ENCODE measurements at places on chromosomes 1 and 21.

DNA sequence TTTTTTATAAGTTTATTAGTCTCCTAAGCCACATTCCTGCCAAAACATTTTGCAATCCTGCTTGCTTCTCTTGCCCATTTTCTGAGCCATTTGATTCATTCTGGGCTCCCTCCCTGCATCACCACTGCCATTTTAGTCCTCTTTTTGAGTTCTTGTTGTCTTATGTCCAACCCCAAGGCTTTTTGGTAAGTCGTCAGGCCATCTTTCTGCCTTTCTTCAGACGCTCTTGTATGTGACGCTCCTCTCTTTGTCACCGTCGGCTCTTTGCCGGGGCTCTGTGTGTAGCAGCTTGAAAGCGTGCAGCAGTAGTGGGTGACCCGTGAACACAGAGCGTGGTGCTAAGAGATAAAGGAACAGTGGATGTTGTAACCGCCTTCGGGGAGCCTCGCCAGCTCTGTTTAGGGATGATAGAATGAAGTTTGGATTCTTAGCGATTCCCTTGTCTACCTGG is 14.6 kb downstream of the HUNK start:
- DNase-seq: no peak

GRCh38 chr1:178587975-178588374 is 75.1 kb downstream of the TEX35 start:
- DNase-seq: no peak

- no peak for DNase-seq
Measured at GRCh38 chr21:46304437-46304836, 18.3 kb downstream of the YBEY start.

DNA sequence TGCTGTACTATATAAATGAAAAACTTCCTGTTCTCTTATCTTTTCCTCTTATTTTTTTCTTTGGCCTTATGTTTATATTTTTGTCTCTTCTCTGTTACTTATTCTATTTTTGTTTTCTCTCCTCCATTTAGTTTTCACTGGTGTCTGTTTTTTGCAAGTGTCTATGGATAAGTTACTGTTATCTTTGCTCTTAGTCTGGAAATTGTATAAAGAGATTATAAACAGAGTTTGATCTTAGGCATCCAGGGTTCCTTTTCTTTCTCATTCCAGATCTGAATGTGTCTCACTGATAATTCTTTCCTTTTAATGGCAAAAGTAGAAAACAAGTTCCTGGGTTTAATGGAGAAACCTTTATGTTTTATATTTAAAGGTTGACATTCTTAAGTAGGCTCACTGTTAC is 34.5 kb downstream of the MAN1A2 start:
- DNase-seq: no peak

- no peak for DNase-seq
Measured at GRCh38 chr1:117011334-117011733, 9.8 kb downstream of the CD101 start.

DNA sequence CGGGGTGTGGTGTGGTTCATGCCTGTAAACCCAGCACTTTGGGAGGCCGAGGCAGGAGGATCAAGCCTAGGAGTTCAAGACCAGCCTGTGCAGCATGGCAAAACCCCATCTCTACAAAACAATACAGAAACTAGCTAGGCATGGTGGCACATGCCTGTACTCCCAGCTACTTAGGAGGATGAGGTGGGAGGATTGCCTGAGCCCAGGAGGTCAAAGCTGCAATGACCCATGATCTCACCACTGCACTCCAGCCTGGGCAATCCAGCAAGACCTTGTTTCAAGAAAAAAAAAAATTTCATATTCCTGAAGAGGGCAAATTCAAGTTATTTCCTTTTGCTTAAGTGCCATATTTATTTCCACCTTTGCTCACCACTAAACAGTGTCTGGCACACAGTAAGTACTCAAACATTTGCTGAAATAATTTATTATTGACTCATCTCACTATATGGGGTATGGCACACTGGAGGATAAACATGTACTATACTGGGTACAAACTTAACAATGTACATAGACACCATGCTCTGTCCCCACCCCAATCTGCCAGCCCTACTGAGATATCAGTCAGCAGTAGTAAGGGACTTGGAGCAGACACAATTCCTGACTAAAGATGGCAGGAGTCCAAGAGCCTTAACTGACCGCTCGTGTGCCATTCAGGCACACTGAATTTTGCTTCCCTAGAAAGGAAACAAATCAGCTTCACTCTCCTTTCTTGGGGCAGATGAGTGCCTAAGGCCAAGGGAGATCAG is 15.5 kb downstream of the MEAF6 start:
- no peak for DNase-seq

DNA sequence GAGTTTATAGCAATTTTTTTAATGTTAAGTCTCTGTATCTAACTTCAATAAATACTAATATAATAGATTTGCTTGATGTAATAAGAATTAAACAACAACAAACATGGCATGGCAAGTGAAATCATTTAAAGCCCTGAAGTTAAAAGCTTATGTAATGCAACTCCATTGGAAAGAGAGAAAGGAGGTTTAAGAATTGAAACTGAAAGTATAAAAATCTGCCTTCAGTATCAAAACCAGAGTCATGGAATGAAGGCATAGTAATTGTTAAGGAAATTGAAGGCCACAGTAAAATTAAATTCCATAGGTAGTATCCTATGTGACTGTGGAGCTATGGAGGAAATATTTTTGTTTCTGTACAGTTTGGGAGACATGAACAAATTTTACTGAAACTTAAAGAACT is 55.1 kb downstream of the PRDX6 start:
- no peak for DNase-seq

DNA sequence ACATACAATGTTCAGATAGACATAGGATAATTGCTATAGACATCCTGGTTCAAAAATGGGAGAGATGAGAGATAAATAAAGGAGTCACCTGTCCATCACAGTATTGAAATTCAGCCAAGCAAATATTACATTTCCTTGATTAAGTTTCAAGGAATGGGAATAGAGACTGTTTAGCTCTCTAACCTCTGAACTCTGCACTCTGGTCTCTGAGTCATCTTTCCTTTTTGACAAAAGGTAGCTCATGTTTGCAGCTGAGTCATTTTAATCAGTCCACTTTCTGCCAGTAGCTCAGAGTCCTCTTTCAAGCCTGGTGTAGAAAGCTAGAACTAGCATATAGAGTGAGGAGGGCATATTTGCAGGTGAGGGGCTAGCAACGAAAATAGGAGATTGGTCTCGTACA is 51.4 kb upstream of the GJA8 start:
- no peak for DNase-seq

DNA sequence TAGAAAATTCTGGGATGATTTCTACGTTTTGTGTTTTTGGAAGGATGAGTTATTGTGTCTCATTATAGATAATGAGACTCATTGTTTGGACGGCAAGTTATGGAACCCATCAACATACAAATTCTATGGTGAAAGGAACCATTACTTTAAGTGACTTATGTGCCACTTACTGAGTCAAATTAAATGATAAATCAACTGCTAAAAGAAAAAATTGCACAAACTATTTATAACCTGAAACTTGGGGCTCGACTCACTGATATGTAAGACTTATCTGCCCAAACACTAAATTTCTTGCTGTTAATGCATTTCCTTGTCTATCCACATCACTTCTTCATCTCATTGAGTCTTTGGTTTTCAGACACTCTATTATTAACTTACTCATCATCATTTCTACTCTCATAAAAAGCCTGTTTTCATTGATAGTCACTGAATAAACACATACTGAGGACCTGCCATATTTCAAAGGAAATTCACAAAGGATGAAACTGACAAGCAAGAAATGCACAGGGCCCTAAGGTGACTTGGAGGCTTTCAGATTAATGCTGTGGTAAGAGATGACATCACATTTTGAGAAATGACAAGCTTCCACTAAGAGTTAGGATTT is 872.7 kb upstream of the ADAMTS5 start:
- no peak for DNase-seq

DNA sequence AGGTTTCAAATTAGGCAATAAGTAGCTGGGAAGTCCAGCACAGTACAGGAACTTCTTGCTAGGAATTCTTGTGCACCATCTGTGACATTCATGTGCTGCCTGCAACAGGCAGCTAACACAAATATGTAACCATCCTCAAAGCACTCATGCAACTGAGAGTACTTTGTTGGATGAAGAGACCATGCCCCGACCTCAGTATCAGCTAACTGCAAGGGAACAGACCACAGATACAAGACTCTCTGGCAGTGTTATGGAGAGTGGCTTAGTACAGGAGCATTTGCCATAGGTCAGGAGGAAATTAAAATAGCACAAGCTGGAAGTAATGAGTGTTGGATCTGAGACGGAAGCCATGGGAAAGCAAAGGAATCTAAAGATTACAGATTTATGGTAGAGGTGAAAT is 123.6 kb downstream of the LRRC53 start:
- no peak for DNase-seq

DNA sequence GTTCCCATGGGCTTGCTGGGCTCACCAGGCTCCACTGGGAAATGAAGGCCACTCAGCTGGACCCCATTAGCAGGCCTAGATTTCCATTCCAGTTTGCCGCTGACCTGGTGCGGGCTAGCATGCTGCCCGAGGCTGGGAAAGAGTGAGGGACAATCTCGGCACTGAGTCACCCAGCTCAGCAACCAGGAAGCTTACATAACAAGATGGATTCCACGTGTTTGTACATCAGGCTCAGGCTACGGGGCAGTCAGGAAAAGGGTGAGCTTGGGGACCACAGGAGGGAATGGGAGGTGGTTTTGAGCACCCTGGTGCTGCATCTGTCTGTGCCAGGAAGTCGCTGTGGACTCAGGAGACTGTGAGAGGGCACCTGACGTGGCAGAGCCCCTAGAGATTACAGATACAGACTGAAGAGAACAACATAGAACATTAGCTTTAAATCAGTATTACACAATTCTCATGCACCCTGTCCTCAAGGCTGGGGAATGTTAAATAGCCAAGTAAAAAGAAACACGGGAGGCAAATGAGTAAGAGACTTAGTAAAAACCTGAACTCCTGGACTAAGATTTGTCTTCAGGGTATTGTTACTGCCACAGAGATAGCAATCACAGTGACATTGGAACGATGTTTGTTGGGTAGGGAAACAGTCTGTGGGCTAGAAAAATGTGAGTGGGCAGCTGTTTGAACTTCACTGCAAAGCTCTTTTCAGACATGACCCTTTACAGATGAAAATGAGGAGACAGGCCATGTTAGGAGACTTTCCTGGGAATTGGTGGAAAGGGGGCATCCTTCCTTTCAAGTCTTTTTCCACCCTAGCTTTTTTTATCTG is 51.1 kb downstream of the GLUL start:
- no peak for DNase-seq

- no peak for DNase-seq
Measured at GRCh38 chr1:6460301-6461050, 5.5 kb downstream of the TNFRSF25 start.

DNA sequence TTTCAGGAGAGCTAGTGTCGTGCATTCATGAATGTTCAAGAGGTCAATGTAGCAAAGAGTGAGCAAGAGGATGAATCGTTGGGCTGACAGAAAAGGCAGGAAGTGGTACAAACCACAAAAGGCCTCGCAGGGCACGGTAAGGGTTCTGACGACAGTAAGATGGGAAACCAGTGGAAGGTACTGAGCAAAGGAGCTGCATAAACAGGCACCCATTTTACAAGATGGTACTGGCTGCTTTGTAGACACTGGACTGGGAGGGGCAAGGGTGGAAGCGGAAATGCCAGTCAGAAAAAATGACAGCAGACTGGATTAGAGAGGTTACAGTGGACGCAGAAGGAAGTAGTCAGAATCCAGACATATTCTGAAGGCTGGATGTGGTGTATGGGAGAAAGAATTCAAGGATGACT is 123.5 kb downstream of the PTPN14 start:
- DNase-seq: peak; percentile 93

- DNase-seq: peak; percentile 49
Measured at GRCh38 chr1:216221260-216221700, 202.0 kb downstream of the USH2A start.

GRCh38 chr1:116725798-116726197 is 28.4 kb upstream of the CD2 start:
- no peak for DNase-seq

- no peak for DNase-seq
Measured at GRCh38 chr1:9454494-9455066, 84.7 kb upstream of the SLC25A33 start.

- DNase-seq: no peak
Measured at GRCh38 chr1:150955280-150955679, 19.4 kb downstream of the CERS2 start.

- DNase-seq: no peak
Measured at GRCh38 chr1:246283771-246284410, 223.2 kb downstream of the SMYD3 start.

DNA sequence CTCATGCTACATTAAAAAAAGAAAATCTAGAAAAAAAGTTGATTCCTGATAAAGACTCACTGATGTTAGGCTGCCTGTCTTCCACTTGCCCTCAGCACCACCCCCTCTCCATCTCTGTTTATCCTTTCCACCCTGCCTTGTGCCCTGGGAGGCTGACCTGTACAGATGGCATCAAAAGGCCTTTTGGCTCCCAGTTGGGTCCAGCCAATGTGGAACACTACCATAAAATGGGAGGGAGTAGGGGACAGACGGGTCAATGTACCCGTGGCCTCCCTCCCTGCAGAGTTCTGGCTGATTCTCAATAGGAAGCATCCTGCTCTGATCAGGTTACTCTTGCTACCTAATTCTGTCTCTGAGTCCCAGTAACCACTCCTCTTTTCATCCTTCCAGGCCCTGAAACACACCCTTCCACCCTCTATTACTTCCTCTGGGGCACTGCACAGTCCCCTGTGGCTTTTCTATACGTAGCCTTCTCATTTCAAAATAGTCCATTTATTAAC is 300.0 kb downstream of the HHIPL2 start:
- DNase-seq: no peak

- no peak for DNase-seq
Measured at GRCh38 chr1:159949123-159949522, 3.7 kb upstream of the IGSF9 start.

DNA sequence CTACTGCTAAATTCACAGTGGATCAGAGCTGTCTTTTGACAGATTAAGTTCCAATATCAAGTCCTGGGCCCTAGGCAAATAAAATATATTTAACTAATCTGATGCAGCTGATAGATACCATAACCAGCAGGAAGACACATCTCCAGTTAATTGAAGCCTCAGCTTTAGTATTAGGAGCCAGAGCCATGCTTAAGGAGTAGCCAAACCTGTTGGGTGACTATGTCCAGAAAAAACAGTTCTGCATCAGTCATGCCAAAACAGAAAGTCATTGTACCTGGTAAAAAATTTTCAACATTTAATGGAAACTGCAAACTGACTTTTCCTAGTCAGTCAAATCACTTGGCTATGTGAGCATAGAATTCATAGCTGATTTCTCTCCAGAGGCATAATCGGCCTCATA is 200.5 kb upstream of the RUNX1 start:
- DNase-seq: no peak

GRCh38 chr1:231667896-231668506 is 41.4 kb downstream of the DISC1 start:
- no peak for DNase-seq

DNA sequence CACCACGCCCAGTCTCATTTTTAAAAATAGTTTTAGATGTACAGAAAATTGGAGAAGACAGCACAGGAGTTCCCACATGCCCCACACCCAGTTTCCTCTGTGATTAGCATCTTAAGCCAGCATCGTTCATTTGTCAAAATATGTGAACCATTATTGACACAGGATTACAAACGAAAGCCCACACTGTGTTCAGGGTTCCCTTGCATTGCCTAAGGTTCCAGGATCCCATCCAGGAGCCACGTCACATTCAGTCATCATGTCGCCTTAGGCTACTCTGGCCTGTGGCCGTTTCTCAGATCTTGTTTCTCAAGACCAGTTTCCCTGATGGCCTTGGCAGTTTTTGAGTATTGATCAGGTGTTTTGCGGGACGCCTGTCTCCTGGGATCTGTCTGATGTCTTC is 34.7 kb upstream of the TNFRSF1B start:
- peak; percentile 9 for DNase-seq

GRCh38 chr1:209134001-209134400 is 449.5 kb upstream of the CAMK1G start:
- no peak for DNase-seq

GRCh38 chr21:45382697-45382997 is 22.3 kb upstream of the COL18A1 start:
- DNase-seq: no peak

Data from non-pigmented ciliary epithelial cell (primary cell).